ENCODE measurements at places on chromosomes 2 and 18. TPM values are rescaled to one million over a fixed set of nuclear protein-coding genes. Genes with fewer than 3 reads are reported as not detected.

SCN1A gene
- under 0.01 TPM for total RNA-seq

FAM237A gene
- not detected for total RNA-seq

BCL11A gene
- 1.7 TPM for total RNA-seq

NYAP2 gene
- not detected for total RNA-seq

- H3K27me3 ChIP-seq: peaks cover 10% of the 10 kb centered on the region
- DNase-seq: no peak
- H3K27ac ChIP-seq: no peak overlapping the region
- no peak overlapping the region for H3K4me3 ChIP-seq
- H3K36me3 ChIP-seq: no peaks in the 10 kb centered on the region
These were observed 27.1 kb downstream of the TRPM8 start for GRCh38 chr2:233944269-233944668.

- H3K4me1 ChIP-seq: no peaks in the 10 kb centered on the region
- H3K27me3 ChIP-seq: no peaks in the 10 kb centered on the region
- no peaks in the 10 kb centered on the region for H3K36me3 ChIP-seq
- no peak overlapping the region for H3K27ac ChIP-seq
These were observed 20.6 kb downstream of the SLC16A14 start for GRCh38 chr2:230048010-230048671.

DNA sequence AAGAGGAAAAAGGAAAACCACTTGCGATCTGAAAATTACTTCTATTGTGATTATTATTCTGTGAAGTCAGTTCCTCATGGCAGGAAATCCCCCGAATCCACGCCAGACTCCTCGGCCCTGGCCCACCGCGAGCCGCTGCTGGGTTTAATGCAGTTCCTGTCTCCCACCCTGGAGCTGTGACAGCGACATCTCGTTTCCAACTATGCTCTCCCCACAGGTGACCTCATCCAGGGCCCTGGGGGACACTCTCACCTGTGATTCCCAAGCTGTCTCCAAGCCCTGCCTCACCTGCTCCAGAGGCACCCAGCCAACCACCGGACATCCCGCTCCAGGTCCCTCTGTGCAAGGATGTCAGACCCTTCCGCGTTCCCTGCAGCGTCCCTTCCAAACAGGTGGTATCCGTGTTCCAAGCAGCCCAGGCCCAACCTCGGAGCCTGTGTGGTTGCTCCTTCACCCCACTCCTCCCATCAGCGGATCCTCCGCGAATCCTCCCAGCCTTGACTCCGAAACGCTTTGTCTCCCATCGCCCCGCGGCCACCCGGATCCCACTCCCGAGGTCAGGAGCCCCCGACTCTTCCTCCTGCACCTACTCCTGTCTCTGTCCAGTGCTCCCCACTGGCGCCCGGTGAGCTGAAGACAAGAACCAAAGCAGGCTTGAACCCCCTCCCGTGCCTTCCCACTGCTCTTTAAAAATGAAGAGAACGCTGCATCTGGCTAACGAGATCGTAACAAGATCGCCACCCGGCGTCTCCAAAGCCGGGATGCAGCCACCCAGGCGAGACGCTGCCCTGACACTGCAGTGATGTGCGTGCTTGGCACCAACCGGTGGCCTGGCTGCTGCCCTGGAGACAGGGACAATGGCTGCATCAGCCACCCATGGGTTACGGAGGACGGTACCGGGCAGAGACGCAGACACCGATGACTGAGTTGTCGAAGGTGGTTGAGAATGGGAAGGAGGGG is 96.5 kb downstream of the NDUFA10 start:
- H3K27ac ChIP-seq: no peak overlapping the region
- H3K4me3 ChIP-seq: no peak overlapping the region
- no peaks in the 10 kb centered on the region for H3K4me1 ChIP-seq
- DNase-seq: no peak
- H3K36me3 ChIP-seq: no peaks in the 10 kb centered on the region

GRCh38 chr18:41881285-41881684 is 73.7 kb upstream of the PIK3C3 start:
- H3K27ac ChIP-seq: no peak overlapping the region
- peak; percentile 82 for DNase-seq
- H3K4me1 ChIP-seq: no peaks in the 10 kb centered on the region

DNA sequence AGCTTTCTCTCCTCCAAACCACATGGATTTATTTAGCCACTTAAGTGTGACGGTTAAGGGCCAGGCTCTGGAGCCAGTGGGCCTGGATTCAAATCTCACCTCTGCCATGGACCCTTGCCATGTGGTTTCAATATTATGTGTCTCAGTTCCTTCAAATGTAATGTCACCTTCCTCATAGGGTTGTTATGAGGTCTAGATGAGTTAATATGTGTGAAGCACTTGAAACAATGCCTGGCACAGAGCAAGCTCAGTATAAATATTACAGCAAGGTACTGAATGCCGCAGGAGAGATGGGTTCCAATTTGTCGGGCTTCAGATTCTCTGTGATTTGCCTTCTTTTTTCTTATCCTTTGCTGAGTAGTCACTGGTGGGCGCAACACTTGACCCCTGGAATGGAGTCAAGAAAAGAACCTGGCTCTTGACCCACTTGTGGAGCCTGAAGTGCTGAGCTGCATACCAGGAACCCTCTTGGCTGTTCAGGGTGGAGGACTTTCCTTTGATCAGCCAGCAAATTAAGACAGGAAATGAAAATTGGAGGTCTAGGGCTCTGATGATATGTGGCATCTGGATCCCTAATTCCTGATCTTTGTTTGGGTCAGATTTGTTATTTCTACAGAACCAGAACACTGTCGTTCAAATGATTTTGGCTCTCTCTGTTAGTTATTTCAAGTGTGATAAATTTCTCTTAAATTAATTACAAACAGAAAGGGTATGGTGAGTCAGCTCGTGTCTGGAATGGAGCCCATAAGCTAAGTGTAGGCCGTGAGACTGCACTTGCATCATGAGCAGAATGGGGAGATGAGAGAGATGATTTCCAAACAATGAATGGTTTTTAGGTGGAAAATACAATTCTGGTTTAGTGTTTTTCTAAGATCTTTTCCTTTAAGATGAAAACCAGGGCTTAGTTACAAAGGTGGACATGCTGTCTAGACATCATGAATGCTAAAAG is 293.0 kb downstream of the KCNS3 start:
- no peaks in the 10 kb centered on the region for H3K36me3 ChIP-seq
- no peak overlapping the region for H3K4me3 ChIP-seq
- no peaks in the 10 kb centered on the region for H3K4me1 ChIP-seq
- no peaks in the 10 kb centered on the region for H3K27me3 ChIP-seq
- peak; percentile 65 for DNase-seq
- no peak overlapping the region for H3K27ac ChIP-seq

- H3K27ac ChIP-seq: no peak overlapping the region
- no peaks in the 10 kb centered on the region for H3K4me1 ChIP-seq
- peak; percentile 2 for DNase-seq
These were observed 363.6 kb downstream of the CTNNA2 start for GRCh38 chr2:79876430-79876829.

DNA sequence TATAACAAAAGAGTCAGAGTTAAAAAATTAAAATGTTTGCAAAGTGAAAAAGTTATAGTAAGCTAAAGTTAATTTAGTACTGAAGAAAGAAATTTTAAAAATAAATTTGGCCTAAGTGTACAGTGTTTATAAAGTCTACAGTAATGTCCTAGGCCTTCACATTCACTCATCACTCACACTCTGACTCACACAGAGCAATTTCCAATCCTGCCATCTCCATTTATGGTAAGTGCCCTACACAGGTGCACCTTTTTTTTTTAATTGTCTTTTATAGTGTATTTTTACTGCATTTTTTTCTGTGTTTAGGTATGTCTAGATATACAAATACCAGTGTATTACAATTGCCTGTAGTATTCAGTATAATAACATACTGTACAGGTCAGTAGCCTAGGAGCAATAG is 562.9 kb downstream of the PIK3C3 start:
- DNase-seq: no peak
- no peaks in the 10 kb centered on the region for H3K27me3 ChIP-seq
- H3K36me3 ChIP-seq: no peaks in the 10 kb centered on the region
- no peaks in the 10 kb centered on the region for H3K4me1 ChIP-seq
- no peak overlapping the region for H3K4me3 ChIP-seq
- no peak overlapping the region for H3K27ac ChIP-seq

DNA sequence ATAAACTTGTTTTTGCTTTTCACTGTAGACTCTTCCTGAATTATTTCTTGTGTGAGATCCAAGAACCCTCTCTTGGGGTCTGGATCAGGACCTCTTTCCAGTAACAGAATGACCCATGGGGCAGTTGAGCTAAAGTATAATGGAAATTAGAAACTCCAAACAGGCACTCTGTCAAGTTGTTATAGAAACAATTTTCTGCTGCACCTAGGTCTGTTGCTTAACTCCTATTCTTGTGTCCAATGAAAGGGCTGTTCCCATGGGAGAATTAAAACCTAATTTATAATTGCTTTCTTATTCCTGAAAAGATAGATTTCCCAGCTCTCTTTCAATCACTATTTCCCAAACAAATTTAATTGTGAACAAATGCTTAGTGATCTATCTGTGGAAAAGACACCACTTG is 1341.3 kb upstream of the PIK3C3 start:
- no peak for DNase-seq
- H3K36me3 ChIP-seq: no peaks in the 10 kb centered on the region
- no peaks in the 10 kb centered on the region for H3K4me1 ChIP-seq
- H3K27me3 ChIP-seq: no peaks in the 10 kb centered on the region

DNA sequence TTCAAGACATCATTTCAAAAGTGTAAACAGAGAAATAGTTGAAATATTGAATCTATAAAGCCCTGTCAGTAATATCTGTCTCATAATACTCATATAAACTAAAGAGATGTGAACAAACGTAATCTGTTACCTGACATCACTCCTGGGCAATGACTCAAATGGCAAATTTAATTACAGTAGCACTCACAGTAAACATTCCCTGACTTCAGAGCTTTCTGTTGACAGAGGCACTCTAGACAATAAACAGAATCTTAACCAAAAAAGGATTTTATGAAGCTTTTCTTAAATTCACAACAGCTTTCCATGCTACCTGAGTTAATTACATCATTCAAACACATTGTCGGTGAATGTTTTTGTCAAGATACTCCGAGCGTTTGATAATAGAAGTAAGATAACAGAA is 128.1 kb upstream of the PDE1A start:
- no peaks in the 10 kb centered on the region for H3K27me3 ChIP-seq
- no peak overlapping the region for H3K4me3 ChIP-seq
- DNase-seq: no peak
- no peak overlapping the region for H3K27ac ChIP-seq
